ENCODE measurements at places on chromosomes 12 and 14.

GRCh38 chr12:31860401-31860800 is 98.8 kb upstream of the RESF1 start:
- DNase-seq: no peak
- H3K4me1 ChIP-seq: no peaks in the 10 kb centered on the region

DNA sequence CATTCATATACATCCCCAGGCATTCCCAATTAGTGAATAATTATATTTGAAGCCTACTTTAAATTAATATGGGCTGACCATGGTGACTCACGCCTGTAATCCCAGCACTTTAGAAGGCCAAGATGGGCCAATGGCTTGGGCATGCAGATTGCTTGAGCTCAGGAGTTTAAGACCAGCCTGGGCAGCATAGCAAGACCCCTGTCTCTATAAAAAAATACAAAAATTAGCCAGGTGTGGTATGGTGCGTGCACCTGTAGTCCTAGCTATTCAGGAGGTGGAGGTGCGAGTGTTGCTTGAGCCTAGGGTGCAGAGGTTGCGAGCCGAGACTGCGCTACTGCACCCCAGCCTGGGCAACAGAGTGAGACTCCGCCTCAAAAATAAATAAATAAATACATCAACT is 7.6 kb upstream of the ARID2 start:
- no peak for DNase-seq
- H3K36me3 ChIP-seq: peaks cover 5% of the 10 kb centered on the region
- no peak overlapping the region for H3K4me3 ChIP-seq
- no peaks in the 10 kb centered on the region for H3K27me3 ChIP-seq
- H3K4me1 ChIP-seq: peaks cover 36% of the 10 kb centered on the region

- H3K4me3 ChIP-seq: peak overlapping the region; percentile 38
- DNase-seq: no peak
- H3K4me1 ChIP-seq: peaks cover 9% of the 10 kb centered on the region
- peaks cover 5% of the 10 kb centered on the region for H3K27me3 ChIP-seq
- no peak overlapping the region for H3K27ac ChIP-seq
- peaks cover 20% of the 10 kb centered on the region for H3K36me3 ChIP-seq
Observed at GRCh38 chr12:95859947-95860850, 1.4 kb downstream of the SNRPF start.

DNA sequence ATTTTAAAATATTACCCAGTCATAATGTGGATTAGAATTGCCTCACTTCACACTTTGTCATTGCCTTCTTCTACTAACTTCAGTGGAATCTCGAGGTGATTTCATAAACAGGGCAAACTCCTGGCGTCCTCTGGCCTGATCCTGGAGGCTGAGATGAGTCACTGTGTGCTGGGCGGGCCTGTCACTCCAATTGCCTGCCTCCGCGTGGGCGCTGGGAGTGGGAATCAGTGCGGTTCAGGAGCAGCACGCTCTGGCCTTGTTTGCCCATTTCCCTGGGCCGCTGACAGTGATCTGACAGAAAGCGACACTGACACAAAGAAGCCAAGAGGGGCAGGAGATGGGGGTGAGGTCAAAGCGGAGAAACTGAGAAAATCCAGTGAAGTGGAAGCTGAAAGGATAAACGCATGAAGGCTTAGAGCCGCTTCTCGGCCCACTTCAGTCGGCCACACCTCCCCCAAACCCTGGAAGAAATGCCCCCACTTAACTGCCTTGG is 29.7 kb downstream of the LGR5 start:
- H3K4me3 ChIP-seq: no peak overlapping the region
- H3K36me3 ChIP-seq: peaks cover 14% of the 10 kb centered on the region
- H3K27me3 ChIP-seq: no peaks in the 10 kb centered on the region
- H3K27ac ChIP-seq: peak overlapping the region; percentile 84
- no peak for DNase-seq
- H3K4me1 ChIP-seq: peaks cover 70% of the 10 kb centered on the region

DNA sequence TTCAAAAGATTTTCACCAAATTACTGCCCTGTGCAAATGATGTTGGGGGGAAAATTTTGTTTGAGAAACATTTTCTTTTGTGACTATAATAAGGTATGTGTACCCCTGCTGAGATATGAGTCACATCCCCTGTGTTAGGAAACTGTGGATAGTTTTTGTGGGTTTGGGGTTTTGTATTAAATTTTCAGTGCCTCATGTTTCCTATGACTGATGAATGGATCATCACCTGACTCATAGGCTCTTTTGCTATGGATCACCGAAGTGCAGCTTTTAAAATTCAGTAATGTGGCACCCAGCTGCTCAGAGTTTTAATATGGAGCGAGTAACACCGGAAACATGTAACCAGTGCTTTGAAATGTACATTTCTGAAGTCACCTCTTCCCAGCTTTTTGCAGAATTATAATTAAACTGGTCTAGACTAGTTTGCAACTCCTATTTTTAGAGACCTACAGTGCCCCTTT is 167.4 kb upstream of the HMGA2 start:
- no peak overlapping the region for H3K4me3 ChIP-seq
- DNase-seq: no peak
- H3K27ac ChIP-seq: peak overlapping the region; percentile 52
- H3K4me1 ChIP-seq: peaks cover 31% of the 10 kb centered on the region

DNA sequence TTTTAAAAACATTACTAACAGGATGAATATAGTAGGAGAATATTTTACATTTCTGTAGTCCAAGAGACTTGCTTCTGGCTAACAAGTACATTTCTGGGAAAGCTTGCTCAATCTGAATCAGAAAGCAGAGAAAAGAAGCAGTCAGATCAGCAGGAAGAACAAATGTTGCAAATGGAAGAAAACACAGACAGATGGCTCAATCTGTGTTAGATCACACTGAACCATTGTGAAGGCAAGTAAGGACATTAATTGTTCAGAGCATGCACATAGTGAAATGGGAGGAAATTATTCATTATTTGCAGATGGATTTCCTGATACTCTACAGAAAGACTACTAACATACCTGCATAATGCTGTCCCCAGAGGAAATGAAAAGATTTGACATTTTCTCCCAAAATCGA is 65.2 kb upstream of the CNOT2 start:
- H3K4me1 ChIP-seq: peaks cover 4% of the 10 kb centered on the region
- no peak overlapping the region for H3K4me3 ChIP-seq
- DNase-seq: no peak
- no peak overlapping the region for H3K27ac ChIP-seq

DNA sequence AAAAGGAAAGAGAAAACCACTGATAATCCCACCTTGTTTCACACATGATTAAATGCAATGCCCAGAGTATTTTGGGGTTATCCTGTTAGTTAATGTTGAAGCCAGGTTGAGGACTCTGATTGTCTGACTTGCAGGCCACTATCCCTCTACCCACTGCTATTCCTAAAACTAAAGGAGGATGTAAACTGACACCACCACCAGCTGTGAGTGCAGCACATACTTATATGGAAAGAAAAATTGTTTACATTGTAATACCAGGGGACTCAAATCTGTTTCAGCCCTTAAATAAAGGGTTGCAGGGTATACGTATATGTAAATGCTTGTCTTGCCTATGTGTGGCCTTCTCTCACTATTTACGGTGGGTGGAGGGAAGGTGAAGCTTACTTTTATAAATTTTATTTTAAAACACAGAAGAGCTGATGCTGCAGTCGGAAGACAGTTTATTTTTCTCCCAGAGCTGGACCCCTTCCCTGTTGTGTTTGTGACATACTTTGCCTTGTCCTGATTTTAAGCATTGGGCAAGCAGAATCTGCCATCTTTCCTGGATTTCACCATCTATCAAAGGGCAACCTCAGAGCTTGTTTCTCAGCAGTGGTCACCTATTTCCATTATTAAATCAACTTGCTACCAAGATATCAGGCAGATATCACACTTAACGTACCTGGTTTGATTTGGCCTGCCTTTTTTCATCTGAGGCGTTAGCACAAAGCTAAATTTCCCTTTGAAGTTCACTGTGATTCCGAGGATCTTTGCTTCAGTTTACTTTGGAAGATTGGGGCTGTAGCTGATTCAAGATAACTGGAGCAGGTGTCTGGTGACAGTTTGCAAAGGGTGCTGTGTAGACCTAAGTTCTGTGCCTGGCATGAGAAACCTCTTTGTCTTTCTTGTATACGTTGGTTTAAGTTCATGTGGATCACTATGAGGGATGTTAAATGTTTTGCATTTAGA is 25.2 kb downstream of the DAAM1 start:
- no peak for DNase-seq
- peaks cover 2% of the 10 kb centered on the region for H3K36me3 ChIP-seq

DNA sequence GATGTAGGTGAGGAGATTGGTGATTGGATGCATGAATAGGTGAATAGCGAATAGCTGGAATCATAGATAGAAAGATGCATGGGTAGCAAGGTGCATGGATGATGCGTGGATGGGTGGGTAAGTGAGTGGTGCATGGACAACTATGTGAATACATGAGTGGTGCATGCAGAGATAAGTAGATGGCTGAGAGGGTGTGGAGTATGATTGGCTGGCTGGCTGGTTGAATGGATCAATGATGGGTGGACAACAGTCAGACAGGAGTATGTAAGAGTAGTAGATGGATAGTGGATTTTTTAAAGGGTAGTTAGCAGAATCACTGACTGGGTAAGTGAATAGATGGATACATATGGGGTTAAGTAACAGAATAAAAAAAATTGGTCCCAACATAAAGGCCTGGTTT is 33.9 kb downstream of the SERPINA3 start:
- no peaks in the 10 kb centered on the region for H3K27me3 ChIP-seq
- H3K27ac ChIP-seq: no peak overlapping the region
- peak; percentile 21 for DNase-seq
- H3K36me3 ChIP-seq: no peaks in the 10 kb centered on the region

DNA sequence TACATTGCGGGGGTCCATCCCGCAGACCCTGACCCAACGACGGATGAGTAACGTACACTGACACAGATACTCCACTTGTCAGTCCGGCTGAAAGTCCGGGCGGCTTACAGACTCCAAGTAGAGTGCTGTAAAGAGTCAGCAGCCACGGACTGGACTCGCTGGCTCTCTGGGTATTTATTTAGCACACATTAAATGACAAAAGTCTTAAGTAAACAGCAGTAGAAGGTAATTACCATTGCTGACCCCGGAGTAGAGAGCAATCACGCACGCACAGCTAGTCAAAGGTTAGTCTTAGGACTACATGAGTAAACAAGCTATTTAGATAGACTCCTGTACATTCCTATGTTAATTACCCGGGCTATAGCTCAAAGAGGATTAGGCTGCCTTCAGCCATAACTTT is 780.9 kb downstream of the RPS29 start:
- no peak overlapping the region for H3K27ac ChIP-seq
- peaks cover 21% of the 10 kb centered on the region for H3K4me1 ChIP-seq
- H3K4me3 ChIP-seq: no peak overlapping the region

DNA sequence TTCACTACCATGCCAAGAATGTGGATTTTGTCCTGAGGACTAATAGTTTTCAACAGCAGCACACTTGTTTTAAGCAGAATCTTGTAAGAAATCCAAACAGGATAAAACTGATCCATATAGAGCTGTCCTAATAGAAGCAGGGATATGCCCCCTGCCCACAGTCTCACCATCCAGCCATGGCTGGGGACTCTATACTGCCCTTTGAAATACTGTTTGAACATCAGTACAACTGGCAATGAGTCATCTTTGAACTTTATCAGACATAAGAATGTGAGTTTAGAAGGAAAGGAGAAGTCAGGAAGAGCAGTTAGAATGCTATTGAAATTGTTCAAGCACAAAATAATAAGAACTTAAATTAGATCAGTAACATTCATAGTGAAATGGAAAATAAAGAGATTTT is 3.8 kb upstream of the C12orf42 start:
- H3K36me3 ChIP-seq: no peaks in the 10 kb centered on the region
- DNase-seq: no peak
- peaks cover 26% of the 10 kb centered on the region for H3K27me3 ChIP-seq
- no peak overlapping the region for H3K27ac ChIP-seq
- H3K4me1 ChIP-seq: peaks cover 10% of the 10 kb centered on the region

GRCh38 chr12:3980504-3981272 is 107.5 kb upstream of the PARP11 start:
- H3K36me3 ChIP-seq: no peaks in the 10 kb centered on the region
- DNase-seq: no peak
- H3K27me3 ChIP-seq: no peaks in the 10 kb centered on the region
- no peak overlapping the region for H3K27ac ChIP-seq
- no peak overlapping the region for H3K4me3 ChIP-seq

GRCh38 chr12:18135086-18135485 is 45.1 kb upstream of the RERGL start:
- H3K4me1 ChIP-seq: peaks cover under 1% of the 10 kb centered on the region
- no peak for DNase-seq
- H3K4me3 ChIP-seq: no peak overlapping the region
- H3K27ac ChIP-seq: no peak overlapping the region
- H3K36me3 ChIP-seq: no peaks in the 10 kb centered on the region

- H3K4me3 ChIP-seq: no peak overlapping the region
- no peak overlapping the region for H3K27ac ChIP-seq
- no peak for DNase-seq
- H3K36me3 ChIP-seq: peaks cover 52% of the 10 kb centered on the region
- peaks cover 2% of the 10 kb centered on the region for H3K4me1 ChIP-seq
Observed at GRCh38 chr12:116009805-116010204, 267.7 kb downstream of the MED13L start.

GRCh38 chr12:79535751-79536150 is 155.0 kb downstream of the PAWR start:
- H3K27me3 ChIP-seq: no peaks in the 10 kb centered on the region
- no peak overlapping the region for H3K27ac ChIP-seq
- DNase-seq: no peak
- H3K36me3 ChIP-seq: peaks cover 9% of the 10 kb centered on the region

DNA sequence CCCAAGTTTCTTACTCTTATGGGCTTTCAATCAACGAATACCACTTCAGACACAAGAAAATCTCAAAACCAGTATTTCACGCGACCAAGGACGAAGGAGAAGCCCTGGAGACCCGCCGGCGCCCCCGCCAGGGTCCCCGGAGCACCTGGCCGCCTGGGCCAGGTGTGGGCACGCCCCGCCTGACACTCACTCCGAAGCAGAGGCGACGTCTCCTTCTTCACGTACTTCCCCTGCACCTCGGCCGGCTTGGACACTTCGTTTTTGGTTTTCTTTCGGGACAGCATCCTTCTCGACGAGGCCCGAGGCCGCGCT is 466 bp downstream of the SAV1 start:
- H3K4me3 ChIP-seq: no peak overlapping the region
- DNase-seq: no peak
- no peak overlapping the region for H3K27ac ChIP-seq
- H3K36me3 ChIP-seq: peaks cover 23% of the 10 kb centered on the region

GRCh38 chr12:31322801-31323207 is 3.1 kb downstream of the SINHCAF start:
- DNase-seq: no peak
- H3K4me3 ChIP-seq: peak overlapping the region; percentile 96
- H3K36me3 ChIP-seq: no peaks in the 10 kb centered on the region
- peaks cover 45% of the 10 kb centered on the region for H3K4me1 ChIP-seq
- no peaks in the 10 kb centered on the region for H3K27me3 ChIP-seq
- H3K27ac ChIP-seq: peak overlapping the region; percentile 85

Data from osteocyte (in vitro differentiated cells).